EH (cell line): ENCODE measurements at places on chromosomes 3 and 15.

DNA sequence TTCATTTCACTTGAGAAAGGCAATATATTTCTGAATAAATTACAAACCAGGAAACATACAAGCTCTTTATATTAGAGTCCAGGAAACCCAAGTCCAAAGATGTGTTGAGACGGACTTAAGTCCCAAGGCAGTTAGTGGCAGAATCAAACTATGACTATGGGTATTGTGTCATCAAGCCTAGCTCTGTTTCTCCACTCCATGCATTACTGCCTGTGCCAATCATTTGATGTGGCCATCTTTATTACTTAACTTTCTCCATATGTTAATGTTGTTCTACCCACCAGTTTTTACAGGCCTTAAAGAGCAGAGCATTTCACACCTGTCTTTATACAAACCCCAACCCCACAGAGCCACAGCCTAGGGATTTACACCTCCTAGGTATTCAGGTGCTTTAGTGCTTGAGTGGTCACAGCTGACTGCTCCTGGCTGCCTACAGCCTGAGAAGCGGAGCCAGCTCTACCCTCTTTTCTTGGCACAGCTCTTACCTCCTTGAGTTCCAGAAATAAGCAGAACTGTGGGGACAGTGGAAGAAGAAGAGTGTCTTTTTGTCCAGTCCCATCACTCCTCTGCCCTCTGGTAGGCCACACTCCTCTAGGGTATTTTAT, 92.1 kb downstream of the DTWD1 start:
- no peak for DNase-seq

- no peak for DNase-seq
These were observed 14.2 kb upstream of the RPP14 start for GRCh38 chr3:58291671-58292338.

- no peak for DNase-seq
These were observed 52.4 kb downstream of the PSMD6 start for GRCh38 chr3:63970631-63971475.

- no peak for DNase-seq
These were observed 185.6 kb downstream of the TLE3 start for GRCh38 chr15:69912116-69912515.

- DNase-seq, result no peak
These were observed 154.9 kb downstream of the CDIN1 start for GRCh38 chr15:36734366-36734765.

GRCh38 chr3:161316006-161316689, 55.2 kb downstream of the SPTSSB start:
- DNase-seq, result peak; percentile 6
